ENCODE measurements at places on chromosomes 5 and 9.

DNA sequence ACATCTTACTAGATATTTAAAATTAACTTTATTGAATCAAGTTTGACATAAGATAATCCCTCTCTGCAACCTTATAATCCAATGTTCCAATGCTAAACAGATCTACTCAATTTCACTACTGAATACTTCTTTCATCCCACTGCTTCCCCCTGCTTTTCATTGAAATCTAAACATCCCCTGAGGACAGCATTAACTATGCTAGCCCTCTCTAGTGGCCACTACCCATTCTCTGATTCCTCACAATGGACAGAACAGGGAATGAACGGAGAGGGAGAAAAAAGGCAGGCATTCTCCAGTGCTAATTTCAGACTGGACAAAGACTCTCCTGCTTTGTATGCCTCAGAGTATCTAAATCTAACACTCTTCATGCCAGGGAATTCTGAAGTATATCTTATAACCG, 54.3 kb upstream of the RGS7BP start:
- no peak for DNase-seq

GRCh38 chr9:77010527-77010926, 8.9 kb upstream of the FOXB2 start:
- no peak for DNase-seq

DNA sequence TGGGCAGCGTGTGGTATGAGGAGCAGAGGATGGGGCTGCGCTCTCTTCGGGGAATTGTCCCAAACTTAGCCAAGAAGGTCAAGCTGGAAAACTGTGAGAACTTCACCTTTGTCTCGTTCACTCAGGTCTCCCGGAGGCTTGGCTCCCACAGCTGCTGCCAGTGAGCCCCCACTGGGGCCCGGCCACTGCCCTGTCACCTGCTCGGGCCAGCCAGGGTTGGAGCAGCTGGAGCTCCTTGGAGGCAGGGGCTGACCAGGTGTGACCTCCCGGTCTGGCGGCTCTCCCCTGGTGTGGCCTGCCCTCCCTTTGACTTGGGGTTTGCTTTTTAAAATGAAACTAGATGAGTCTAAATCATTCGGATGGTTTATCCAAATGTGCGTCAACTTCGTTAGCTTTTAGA, 58.0 kb downstream of the INIP start:
- no peak for DNase-seq

DNA sequence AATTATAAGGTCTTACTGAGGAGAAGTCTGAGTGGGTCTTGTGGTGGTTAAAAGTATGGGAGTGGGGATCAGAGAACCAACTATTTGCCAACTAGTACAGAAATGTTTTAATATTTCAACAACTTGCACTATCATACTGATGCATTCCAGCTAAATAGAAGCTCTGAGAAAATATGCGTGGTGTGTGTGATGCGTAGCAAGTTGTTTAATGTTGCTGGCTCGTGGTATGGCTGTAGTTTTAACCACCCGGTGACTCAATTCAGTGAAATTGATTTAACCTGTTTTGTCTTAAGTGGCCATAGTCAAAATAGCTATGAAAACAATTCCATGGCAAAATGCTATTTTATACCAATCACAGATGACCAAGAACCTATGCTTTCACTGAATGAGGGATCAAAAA, 176.5 kb upstream of the SLC24A2 start:
- no peak for DNase-seq

DNA sequence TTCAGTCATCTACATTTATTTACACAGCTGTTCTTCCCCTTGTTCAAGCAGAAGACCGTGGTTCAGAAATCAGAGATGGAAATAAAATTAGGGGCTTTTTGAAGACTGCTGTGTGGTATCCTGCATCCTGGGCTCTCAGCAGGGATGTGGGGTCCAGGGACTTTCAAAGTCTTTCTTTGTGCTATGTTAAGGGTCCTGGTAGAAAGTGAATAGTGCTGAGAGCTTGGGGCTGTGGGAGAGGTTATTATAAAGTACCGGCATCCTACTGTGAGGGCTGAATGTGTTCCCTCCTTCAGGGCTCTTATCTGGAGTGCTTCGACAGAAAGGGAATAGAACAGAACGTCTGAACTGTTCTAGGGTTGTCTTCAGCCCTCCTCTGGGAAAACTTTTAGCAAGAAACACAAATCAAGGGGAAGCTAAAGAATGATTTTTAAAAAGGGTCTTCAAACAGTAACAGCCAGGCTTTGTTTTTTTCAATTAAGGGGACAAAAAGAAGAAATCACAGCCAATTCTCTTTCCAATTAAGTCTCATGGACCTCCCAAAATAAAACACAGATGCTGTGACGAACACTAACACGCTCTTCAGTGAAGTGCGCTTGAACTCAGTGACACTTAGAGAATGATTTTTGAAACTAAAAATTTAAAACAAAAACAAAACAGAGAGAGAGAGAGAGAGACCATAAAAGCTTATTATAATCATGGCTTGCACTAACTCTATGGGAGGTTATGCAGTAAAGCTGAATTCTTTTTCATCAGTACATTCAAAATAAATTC, 15.7 kb upstream of the SLC1A3 start:
- no peak for DNase-seq

DNA sequence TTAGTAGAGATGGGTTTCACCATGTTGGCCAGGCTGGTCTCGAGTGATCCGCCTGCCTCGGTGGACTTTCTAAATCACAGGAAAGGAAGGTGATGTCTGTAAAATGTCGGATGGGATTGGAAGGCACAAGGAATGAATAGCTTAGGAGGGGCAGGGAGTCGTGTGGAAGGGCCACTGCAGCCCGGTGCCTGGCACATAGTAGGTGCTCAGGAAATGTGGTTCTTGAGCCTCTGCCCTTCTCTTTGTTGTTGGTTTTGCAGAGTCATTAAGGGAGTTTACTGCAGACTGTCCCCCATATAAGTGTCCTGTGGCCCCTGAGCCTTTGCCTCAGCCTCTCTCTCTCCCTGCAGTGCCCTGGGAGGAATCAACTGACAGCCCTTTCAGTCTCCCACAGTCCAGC, 11.8 kb downstream of the NEK6 start:
- no peak for DNase-seq

DNA sequence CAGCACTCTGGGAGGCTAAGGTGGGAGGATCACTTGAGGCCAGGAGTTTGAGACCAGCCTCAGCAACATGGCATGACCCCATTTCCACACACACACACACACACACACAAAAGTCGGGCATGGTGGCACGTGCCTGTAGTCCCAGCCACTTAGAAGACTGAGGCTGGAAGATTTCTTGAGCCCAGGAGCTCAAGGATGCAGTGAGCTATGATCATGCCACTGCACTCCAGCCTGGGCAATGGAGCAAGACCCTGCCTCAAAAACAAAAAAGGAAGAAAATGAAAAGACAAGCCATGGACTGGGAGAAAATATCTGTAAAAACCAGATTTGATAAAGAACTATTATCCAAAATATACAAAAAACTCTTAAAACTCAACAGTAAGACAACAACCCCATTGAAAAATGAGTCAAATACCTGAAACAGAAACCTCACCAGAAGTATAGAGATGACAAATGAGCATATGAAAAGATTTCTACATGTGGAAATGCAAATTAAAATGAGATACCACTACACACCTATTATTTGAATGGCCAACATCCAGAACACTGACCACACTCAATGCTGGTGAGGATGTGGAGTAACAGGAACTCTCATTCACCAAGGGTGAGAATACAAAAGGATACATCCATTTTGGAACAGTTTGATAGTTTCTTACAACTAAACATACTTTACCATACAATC, 24.7 kb downstream of the DNAJA1 start:
- no peak for DNase-seq

- no peak for DNase-seq
Measured at GRCh38 chr5:134463176-134463720, 51.6 kb upstream of the CDKN2AIPNL start.

- DNase-seq = no peak
Measured at GRCh38 chr9:121463026-121463807, 36.4 kb downstream of the GGTA1 start.

- DNase-seq = no peak
Measured at GRCh38 chr5:115657125-115657880, 31.5 kb upstream of the TMED7 start.

DNA sequence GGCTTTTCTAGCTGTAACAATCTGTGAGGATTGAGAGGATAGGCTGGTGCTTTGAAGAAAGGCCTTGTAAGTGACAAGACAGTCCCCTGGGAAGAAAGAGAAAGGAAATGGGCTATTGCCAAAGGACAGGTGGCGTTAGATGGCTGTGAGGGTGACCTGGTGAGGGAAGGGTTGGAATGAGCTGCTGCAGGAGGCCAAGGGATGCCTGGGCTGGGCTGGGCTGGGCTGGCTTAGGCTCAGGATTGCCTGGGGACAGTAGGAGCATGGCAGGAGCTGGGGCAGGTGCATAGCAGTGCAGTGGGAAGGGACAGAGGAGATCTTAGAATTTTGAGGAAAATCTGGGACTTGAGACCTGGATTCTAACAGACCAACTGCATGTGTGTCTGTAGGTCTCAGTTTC, 9.7 kb upstream of the MYOZ3 start:
- no peak for DNase-seq

DNA sequence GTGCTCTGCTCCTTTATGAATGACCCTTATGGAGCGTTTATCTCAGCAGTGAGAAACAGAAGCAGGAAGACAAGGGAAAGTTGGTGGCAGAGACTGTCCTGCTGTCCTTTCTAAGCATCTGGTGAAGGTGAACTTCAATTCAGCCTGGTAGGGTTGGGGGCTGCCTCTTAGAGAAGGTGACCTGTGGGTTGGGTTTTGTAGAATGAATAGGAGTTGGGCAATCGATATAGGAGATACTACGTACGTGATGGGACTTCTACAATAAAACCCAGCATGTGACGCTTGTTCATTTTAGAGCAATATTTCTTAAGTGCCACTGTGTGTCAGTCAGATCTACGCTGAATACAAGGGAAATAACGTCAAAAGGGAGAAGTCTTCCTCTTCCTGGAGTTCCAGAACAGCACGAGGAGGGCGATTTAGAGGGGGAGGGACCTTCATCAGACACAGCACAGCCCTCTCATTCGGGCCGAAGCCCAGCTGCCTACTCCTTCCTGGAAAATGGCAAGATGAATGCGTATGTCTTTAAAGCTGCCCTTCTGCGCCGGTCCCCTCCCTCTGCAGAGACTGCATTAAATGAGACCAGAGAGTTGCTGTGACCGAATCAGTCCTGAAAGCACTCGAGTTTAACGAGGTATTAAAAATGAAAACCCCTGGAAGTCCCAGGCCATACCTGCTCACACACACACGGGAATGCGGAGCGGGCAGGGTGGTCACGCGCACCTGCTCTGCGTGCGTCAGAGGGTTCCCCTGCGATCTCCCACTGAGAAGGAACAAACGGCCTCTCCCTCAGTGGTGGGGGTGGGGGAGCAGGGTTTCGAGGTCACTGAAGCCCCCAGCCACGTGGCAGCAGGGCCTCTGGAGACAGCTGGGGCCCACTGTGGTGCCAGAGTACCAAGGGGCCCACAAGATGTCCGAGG, 85.3 kb upstream of the SARDH start:
- DNase-seq = no peak

DNA sequence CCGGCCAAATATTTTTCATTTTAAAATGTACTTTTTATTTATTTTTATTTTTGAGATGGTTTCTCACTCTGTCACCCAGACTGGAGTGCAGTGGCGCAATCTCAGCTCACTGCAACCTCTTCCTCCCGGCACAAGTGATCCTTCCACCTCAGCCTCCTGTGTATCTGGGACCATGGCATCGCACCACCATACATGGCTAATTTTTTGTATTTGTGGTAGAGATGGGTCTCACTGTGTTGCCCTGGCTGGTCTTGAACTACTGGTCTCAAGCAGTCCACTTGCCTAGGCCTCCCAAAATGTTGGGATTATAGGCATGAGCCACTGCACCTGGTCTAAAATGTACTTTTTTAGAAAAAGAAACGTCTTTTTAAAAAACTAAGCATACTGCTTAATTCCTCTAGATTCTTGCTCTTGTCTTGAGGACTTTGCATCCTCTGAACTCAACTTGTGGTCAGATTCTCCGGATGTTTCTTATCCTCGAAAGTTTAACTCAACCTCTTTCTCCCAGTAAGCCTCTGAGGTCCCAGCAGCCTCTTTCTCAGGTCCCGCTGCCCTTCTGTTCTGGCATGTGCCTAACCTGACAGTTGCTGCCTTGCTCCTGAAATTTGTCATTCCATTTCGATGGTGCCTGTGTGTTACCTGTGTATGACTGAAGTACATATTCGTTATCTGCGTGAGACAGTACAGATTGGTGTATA, 63.0 kb downstream of the TRIO start:
- DNase-seq = no peak

DNA sequence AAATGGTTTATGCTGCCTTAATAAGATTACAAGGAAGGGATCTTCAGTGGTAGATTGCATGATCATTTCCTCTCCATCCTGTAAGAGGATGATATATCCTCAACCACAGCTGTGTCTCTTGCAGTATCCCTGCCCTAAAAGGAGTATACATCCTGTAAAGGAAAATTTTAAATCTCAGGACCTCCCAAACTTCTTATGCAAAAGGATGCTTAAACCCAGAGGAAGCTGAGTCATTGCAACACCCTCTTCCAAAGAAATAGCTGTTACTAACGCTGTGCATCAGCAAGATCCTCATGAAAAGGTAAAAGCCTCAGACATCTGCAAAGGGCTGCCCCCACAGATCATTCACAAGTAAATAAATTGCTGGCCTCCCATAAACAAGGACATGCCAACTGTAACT, 599.0 kb downstream of the PRELID2 start:
- DNase-seq = no peak

DNA sequence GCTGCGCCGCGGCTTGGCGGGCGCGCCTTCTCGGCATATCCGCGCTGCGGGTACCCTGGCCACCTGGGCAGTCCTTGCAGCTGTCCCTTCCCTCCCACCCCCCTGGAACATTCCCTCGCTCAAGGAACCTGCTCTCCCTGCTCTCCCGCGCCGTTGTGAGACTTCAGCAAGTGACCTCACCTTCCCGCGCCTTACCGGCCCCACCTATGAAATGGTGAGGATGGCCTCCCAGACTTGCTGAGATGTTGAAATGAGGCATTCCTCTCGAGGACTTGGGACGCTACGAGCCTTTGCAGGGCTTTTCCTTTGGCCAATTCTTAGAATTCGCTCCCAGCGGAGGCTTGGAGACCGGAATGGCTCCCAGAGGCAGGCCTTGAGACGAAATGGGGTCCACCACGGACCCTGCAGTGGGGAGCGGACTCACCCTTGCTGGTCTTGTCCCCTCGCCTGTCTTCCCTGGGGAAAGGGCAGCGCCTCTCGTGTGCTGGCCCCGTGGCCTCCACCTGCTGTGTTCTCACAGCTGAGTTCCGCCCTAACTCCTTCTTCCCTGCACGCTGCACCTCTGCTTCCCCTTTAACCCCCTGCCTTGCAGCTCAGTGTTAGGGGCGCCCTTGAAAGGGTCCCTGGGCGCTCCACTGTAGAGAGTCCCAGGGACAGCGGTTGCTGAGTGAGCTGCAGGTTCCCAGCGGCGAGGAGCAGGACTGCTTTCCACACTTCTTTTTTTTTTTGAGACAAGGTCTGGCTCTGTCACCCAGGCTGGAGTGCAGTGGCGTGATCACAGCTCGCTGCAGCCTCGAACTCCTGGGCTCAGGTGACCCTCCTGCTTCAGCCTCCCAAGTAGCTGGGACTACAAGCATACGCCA, 907 bp downstream of the HMCN2 start:
- no peak for DNase-seq

- no peak for DNase-seq
Measured at GRCh38 chr5:38467353-38468040, 88.9 kb downstream of the LIFR start.

GRCh38 chr9:95171001-95171400, 146.5 kb downstream of the FANCC start:
- no peak for DNase-seq

All from stimulated activated CD8-positive, alpha-beta memory T cell treated with anti-CD3 and anti-CD28 coated beads, Interleukin-4, amount 100 ng/mL, for 4 hours (primary cell).